Naive thymus-derived CD8-positive, alpha-beta T cell (primary cell): ENCODE measurements at places on chromosomes 7 and 10.

GRCh38 chr7:70553364-70553763, 578.6 kb upstream of the GALNT17 start:
- H3K4me3 ChIP-seq, result no peak overlapping the region
- H3K27ac ChIP-seq, result no peak overlapping the region
- H3K27me3 ChIP-seq, result no peaks in the 10 kb centered on the region
- DNase-seq, result no peak

DNA sequence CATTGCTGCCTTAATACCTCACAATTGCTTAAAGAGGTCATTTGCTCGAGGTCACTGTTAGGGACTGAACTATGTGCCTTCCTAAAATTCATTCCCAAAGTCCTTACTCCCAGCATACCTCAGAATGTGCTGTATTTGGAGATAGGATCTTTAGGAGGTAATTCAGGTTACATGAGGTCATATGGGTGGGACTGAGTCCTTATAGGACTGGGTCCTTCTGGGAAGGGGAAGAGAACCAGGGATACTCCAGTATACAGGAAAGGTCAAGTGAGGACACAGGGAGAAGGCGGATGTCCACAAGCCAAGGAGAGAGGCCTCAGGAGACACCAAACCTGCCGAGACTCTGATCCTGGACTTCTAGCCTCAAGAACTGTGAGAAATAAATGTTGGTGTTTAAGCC, 253.3 kb downstream of the PRPF18 start:
- no peaks in the 10 kb centered on the region for H3K36me3 ChIP-seq
- H3K4me3 ChIP-seq, result no peak overlapping the region
- peaks cover 4% of the 10 kb centered on the region for H3K27me3 ChIP-seq
- no peak overlapping the region for H3K27ac ChIP-seq

- DNase-seq, result no peak
- H3K27me3 ChIP-seq, result peaks cover 62% of the 10 kb centered on the region
- no peaks in the 10 kb centered on the region for H3K36me3 ChIP-seq
- H3K4me3 ChIP-seq, result no peak overlapping the region
- H3K27ac ChIP-seq, result no peak overlapping the region
Observed at GRCh38 chr10:123583639-123584418, 82.3 kb upstream of the GPR26 start.

- no peak for DNase-seq
- no peak overlapping the region for H3K27ac ChIP-seq
- H3K4me3 ChIP-seq, result no peak overlapping the region
Observed at GRCh38 chr10:67668448-67668847, 27.5 kb downstream of the CTNNA3 start.

DNA sequence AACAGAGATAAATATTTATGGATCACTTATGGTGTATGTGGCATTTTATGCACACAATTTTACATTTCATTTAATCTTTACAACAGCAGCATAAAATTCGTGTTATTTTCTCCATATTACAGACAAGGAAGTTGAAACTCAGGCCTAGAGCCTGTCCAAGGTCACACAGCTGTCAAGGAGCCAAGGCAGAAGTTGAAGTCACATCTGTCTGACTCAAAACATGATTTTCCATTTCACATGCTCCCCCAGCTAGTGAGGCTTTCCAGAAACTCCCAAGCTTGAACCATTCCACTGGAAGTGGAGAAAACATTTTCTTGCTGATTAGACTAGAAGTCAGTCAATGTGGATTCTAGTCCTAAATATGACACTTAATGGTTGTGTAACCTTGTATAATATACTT, 110.5 kb downstream of the HECTD2 start:
- H3K27me3 ChIP-seq, result peaks cover 2% of the 10 kb centered on the region
- H3K4me3 ChIP-seq, result no peak overlapping the region
- H3K4me1 ChIP-seq, result no peaks in the 10 kb centered on the region
- no peaks in the 10 kb centered on the region for H3K36me3 ChIP-seq
- DNase-seq, result no peak
